Endothelial cell of umbilical vein (primary cell): ENCODE measurements at places on chromosomes 16 and 17. TPM values are rescaled to one million over a fixed set of nuclear protein-coding genes. Genes with fewer than 3 reads are reported as not detected.
A peak's percentile ranks its signal among the peaks of the same experiment; 100 is the strongest.

DNA sequence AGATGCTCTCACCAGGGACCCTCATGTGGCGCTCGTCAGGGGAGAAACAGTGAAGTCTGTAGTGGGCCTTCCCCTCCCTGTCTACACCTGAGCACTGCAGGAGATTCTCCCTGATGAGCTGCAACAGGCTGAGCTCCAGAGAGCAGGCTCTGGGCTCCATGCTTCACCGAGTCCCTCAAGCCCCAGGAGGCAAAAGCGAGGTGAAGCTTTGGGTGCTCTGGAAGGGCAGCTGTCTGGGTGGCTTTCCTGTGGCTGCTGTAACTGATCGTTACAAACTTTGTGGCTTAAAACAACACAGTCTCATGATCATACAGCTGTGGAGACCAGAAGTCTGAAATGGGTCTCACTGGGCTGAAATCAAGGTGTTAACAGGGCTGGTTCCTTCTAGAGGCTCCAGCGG is 12.1 kb upstream of the CD300LD start:
- no peaks in the 10 kb centered on the region for H3K27me3 ChIP-seq
- DNase-seq, result no peak
- no peak overlapping the region for H3K4me3 ChIP-seq

GRCh38 chr17:58831780-58832179 is 76.1 kb downstream of the PPM1E start:
- H3K4me1 ChIP-seq, result no peaks in the 10 kb centered on the region
- H3K4me3 ChIP-seq, result no peak overlapping the region
- H3K27me3 ChIP-seq, result no peaks in the 10 kb centered on the region
- H3K36me3 ChIP-seq, result no peaks in the 10 kb centered on the region
- DNase-seq, result no peak

Gene NAA60
- 42.9 and 45.7 TPM in 2 replicates for total RNA-seq

Gene SLC47A1
- 0.90 and 3.3 TPM in 2 replicates for total RNA-seq

GRCh38 chr16:22340945-22341344 is 33.5 kb downstream of the CDR2 start:
- no peaks in the 10 kb centered on the region for H3K4me1 ChIP-seq
- H3K27me3 ChIP-seq, result no peaks in the 10 kb centered on the region
- H3K4me3 ChIP-seq, result no peak overlapping the region

DNA sequence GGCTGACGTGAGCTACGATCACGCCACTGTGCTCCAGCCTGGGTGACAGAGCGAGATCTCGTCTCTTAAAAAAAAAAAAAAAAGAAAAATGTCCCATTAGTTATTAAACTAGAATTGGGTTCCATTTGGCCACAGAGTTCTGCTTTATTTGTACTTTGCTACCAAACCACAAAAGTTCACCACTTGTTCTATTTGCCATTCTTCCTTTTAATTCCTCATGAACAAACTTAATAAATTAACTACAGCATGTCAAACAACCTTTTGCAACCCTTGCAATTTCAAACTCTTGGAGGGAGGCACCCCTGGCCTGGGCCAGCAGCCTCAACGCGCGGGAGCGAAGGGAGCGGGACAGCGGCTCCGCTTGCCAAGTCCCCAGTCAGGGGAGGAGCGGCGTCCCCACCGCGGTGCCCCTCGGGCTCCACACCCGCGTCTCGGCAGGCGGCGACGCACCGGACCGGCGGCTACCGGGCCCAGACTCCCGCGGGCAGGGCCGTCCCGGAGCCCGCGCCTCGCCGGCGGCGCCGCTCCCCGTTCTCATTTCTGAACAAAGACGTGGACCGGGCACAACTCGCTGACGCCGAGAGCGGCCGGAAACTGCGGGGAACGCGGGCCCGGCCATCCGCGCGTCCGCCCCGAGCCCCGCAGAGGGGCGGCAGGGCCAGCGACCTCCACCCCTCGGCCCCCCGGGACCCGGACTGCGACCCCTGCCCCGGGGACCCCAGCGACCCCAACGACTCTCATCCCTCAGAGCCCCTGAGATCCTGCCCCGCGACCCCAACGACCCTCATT is 775 bp downstream of the CYTH1 start:
- H3K36me3 ChIP-seq, result no peaks in the 10 kb centered on the region
- H3K27ac ChIP-seq, result peak overlapping the region; percentile 50
- H3K4me1 ChIP-seq, result peaks cover 4% of the 10 kb centered on the region
- H3K4me3 ChIP-seq, result peak overlapping the region; percentile 69
- H3K27me3 ChIP-seq, result no peaks in the 10 kb centered on the region
- peak; percentile 41 for DNase-seq

DNA sequence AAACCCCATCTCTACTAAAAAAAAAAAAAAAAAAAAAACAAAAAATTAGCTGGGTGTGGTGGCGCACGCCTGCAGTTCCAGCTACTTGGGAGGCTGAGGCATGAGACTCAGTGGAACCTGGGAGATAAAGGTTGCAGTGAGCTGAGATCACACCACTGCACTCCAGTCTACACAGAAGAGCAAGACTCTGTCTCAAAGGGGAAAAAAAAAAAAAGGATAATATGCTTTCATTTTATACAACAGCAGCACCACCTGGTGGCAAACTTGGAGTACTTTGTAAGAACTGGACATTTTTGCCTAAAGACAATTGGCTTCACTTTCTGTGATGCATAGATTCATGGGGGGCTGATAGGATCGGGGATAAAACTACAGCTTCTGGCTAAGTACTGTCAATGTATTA is 8.5 kb downstream of the CHTF8 start:
- H3K4me3 ChIP-seq, result no peak overlapping the region
- H3K27ac ChIP-seq, result no peak overlapping the region
- peaks cover 2% of the 10 kb centered on the region for H3K36me3 ChIP-seq
- DNase-seq, result peak; percentile 68

DNA sequence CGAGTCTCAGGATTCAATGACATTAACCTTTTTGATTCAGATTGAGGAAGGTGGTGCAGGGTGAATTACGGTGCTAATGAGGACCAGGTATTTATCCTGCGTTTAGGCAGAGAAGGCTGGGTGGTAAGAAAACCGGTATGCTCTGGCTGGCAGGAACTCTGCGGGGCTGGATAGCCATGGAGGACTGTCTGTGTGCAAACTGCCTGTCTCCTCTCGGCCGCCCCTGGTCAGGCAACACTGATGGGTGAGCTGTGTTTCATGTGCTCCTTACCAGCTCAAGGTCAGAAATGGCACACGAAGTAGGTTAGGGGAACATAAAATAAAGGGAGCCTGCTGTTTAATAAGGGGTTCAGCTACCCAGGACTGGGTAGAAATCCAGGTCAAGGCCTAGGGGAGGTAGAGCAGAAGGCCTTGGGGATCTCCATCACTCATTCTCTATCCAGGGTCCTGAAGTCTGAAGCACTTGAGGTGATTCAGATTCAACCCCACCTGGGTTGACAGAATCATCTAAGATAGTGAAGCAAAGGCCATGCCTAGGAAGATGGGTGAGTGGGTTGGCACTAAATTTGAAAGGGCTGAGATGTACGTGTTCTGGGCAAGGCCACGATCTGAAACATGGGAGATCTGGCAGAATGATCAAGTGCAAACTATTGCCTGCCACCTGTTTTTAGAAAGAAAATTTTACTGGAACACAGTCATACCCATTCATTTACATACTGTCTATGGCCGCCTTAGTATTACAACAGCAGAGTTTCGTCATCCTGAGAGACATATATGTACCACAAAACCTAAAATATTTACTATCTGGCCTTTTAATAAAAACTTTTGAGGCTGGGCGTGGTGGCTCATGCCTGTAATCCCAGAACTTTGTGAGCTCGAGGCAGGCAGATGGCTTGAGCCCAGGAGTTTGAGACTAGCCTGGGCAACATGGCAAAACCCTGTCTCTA is 292.5 kb downstream of the XYLT1 start:
- no peak overlapping the region for H3K27ac ChIP-seq
- no peaks in the 10 kb centered on the region for H3K4me1 ChIP-seq
- no peaks in the 10 kb centered on the region for H3K27me3 ChIP-seq

Gene HOXB1
- total RNA-seq, result not detected in 2 replicates

- no peaks in the 10 kb centered on the region for H3K36me3 ChIP-seq
- no peak overlapping the region for H3K27ac ChIP-seq
- no peak for DNase-seq
- no peaks in the 10 kb centered on the region for H3K27me3 ChIP-seq
- no peaks in the 10 kb centered on the region for H3K4me1 ChIP-seq
Measured at GRCh38 chr16:54783226-54783625, 147.4 kb upstream of the IRX5 start.

Gene KRT40
- total RNA-seq, result not detected in 2 replicates

Gene FADS6
- not detected in 2 replicates for total RNA-seq

DNA sequence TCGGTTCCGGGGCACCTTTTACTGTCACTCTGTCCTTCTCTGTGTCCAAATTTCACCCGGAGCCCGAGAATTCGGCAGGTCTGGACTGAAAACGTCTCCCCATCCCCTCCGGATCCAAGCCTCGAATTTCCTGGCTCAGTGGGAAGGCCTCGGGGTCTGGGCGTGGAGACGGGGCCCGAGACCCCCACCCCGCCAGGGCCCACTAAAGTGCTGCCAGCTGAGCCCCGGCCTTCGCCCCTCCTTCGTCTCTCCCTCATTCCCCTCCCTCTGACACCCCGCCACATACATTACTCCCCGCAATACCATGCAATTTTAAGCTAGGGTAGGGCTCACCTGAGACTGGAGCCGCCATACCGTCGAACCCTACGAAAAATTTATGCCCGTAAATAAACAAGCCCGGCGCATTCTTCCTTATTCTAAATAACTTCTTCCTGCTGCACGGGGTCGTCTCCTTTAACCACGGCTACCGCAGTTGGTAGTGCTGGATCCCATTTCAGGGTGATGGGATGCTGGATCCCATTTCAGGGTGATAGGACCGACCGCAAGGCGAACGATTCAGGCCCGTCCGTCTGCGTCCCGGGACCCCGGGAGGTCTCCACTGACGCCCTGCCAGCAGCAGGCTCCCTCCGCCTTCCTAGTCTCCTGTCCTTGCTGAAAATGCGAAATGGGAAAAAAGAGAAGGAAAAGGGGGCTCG is 4.4 kb upstream of the OR1F1 start:
- H3K36me3 ChIP-seq, result no peaks in the 10 kb centered on the region
- no peak overlapping the region for H3K27ac ChIP-seq
- H3K4me1 ChIP-seq, result peaks cover 17% of the 10 kb centered on the region
- peaks cover 10% of the 10 kb centered on the region for H3K27me3 ChIP-seq

GRCh38 chr17:76440751-76441362 is 12.1 kb downstream of the UBE2O start:
- H3K27me3 ChIP-seq, result no peaks in the 10 kb centered on the region
- no peak for DNase-seq
- no peak overlapping the region for H3K4me3 ChIP-seq
- no peak overlapping the region for H3K27ac ChIP-seq

Gene OR3A3
- not detected in 2 replicates for total RNA-seq

Gene USP7
- 130 and 138 TPM in 2 replicates for total RNA-seq

Gene TBC1D28
- not detected in 2 replicates for total RNA-seq

GRCh38 chr17:8345951-8346665 is 6.5 kb downstream of the ODF4 start:
- no peak overlapping the region for H3K27ac ChIP-seq
- H3K4me3 ChIP-seq, result no peak overlapping the region
- no peaks in the 10 kb centered on the region for H3K4me1 ChIP-seq
- H3K27me3 ChIP-seq, result peaks cover 16% of the 10 kb centered on the region
- no peaks in the 10 kb centered on the region for H3K36me3 ChIP-seq
- no peak for DNase-seq

DNA sequence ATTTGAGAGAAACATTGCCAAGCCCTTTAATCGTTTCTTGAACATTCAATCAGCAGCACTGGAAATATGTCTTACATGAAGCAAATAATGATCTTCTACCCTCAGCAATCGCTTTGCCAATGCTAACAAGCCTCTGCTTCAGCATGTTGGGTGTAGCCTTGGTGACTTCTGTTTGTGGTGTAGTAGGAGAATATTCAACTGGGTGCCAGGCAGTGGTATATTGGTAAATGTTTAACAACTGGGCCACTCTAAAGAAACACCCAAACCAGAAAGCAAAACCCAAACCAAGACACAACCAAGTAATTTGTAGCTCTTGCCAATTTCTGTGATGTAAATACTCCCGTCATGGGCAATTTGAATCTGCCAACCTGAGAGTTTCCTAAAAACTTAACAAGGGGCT is 9.7 kb downstream of the CDH13 start:
- no peaks in the 10 kb centered on the region for H3K27me3 ChIP-seq
- H3K36me3 ChIP-seq, result no peaks in the 10 kb centered on the region
- H3K4me1 ChIP-seq, result peaks cover 75% of the 10 kb centered on the region
- no peak overlapping the region for H3K4me3 ChIP-seq
- DNase-seq, result no peak

DNA sequence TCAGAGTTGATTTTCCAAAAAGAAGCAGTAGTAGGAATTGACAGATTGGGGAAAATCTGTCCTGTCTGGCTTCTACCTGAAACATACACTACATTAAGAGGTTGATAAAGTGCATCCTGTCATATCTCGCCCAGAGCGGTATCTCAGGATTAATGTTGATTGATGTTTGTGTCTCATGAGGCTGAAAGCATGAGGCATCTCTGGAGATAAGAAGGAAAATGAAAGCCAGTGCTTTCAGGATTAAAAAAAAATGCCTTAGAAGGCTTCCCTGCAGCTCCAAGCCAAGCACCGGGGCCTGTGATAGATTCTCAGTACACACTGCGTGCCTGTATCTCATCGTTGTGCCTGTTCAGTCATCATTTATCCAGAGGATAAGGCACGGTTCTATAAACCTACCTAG is 26.4 kb upstream of the CD300E start:
- no peaks in the 10 kb centered on the region for H3K36me3 ChIP-seq
- DNase-seq, result no peak
- H3K4me3 ChIP-seq, result no peak overlapping the region
- H3K27me3 ChIP-seq, result no peaks in the 10 kb centered on the region

Gene WDR81
- total RNA-seq, result 16.5 and 17.3 TPM in 2 replicates

- DNase-seq, result no peak
- no peak overlapping the region for H3K4me3 ChIP-seq
- H3K27me3 ChIP-seq, result no peaks in the 10 kb centered on the region
- no peak overlapping the region for H3K27ac ChIP-seq
- H3K36me3 ChIP-seq, result no peaks in the 10 kb centered on the region
Measured at GRCh38 chr16:85164838-85165516, 52.7 kb upstream of the CIBAR2 start.

- no peaks in the 10 kb centered on the region for H3K36me3 ChIP-seq
- no peak overlapping the region for H3K4me3 ChIP-seq
- H3K27ac ChIP-seq, result no peak overlapping the region
Measured at GRCh38 chr16:88524973-88525662, 45.1 kb upstream of the ZC3H18 start.
